Endothelial cell of umbilical vein (primary cell): ENCODE measurements at places on chromosomes 7 and 10. TPM values are rescaled to one million over a fixed set of nuclear protein-coding genes. Genes with fewer than 3 reads are reported as not detected.

DNA sequence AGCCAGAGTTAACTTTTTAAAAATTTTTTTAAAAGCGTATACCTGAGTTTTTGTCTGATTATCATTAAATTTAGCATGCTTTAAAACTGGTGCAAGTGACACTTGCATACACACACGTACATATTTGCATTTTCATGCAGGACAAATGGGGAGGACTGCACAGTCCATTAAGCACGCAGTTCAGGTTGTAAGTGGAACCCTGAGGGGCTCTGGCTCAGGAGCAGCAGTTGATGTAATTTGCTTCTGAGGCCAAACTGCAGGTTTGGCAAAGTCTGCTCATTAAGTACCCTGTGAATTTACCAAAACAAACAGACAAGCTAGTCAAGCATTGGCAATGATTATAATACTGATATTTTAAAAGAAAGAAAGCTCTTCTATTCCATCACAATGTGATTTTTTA lies 215.8 kb upstream of the PFKP start:
- no peak for DNase-seq

DNA sequence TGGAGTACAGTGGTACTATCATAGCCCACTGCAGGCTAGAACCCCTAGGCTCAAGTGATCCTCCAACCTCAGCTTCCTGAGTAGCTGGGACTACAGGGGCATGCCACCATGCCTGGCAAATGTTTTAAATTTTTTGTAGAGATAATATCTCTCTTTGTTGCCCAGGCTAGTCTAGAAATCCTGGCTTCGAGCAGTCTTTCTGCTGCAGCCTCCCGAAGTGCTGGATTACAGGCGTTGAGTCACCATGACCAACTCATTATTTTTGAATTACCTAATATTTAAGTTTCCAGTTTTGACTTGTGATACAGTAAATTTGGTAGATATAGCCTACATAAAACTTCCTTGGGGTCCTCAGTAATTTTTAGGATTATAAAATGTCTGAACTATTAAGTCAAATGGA lies 74.1 kb downstream of the RUNDC3B start:
- no peak for DNase-seq

DNA sequence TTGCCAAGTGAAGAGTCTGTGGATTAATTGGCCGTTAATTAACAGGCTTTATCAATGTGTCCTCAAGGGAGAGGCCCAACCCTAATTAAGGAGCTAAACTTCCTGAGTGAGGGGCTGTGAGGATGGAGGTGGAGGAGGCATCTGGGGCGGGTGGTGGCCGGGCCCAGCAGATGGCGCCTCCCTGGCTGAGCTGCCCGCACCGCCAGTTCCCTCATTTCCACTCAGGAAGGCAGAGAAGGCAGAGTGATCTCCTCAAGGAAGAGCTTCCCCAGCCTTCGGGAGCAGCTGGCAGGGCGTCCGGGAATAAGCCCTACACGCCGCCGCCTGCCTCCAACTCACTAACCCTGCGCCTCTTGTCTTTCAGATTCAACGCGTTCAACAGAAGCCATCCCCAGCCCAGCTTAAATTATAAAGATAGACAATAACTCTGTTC lies 112.2 kb downstream of the CYTH3 start:
- peak; percentile 66 for DNase-seq

DNA sequence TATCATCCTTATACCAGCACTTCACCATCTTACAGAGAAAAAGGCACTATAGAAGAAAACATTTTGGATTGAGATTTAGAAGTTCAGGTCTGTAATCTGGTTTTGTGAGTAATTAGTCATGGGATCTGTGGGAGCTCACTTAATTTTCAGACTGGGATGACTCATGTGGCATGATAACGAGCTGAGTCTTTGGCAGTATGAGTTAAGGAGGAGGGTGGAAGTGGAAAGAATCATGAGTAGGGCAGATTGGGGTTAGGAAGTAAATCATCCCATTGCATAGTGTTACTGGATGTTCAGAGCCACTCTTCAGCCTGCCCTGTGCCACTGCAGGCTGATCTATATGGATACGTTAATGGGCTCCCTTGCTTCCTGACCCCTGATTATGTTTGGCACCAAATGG lies 64.9 kb downstream of the ZNF92 start:
- DNase-seq = peak; percentile 75

GRCh38 chr7:46755120-46756034 lies 826.5 kb downstream of the TNS3 start:
- DNase-seq = peak; percentile 34

- peak; percentile 93 for DNase-seq
These were observed 3.4 kb downstream of the ENTPD1 start for GRCh38 chr10:95759233-95759826.

- no peak for DNase-seq
These were observed 173.8 kb downstream of the TMEM26 start for GRCh38 chr10:61279400-61279799.

DNA sequence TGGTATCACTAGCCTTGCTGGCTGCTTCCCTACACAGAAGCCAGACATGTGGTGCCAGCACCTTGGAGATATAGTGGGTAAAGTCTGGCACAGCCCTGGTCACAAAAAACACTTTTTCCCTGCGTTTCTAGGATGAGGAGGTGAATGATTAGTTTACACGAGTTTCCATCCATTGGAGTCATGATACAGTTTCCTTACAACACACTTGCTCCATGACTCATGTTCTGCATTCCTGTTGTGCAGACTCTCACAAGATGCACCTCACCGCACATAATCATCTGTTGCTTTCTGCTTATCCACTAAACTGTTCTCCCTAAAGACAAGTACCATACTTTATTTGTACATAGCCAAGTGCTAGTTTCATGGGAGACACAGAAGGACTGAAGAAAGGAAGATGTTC lies 747.1 kb upstream of the GALNT17 start:
- no peak for DNase-seq

- no peak for DNase-seq
These were observed 38.9 kb upstream of the SP8 start for GRCh38 chr7:20825555-20825954.

- no peak for DNase-seq
These were observed 83.2 kb downstream of the FRMD4A start for GRCh38 chr10:14247377-14248116.

- DNase-seq = no peak
These were observed 26.7 kb upstream of the GGCT start for GRCh38 chr7:30531286-30531685.

- DNase-seq = no peak
These were observed 93.1 kb upstream of the NAMPT start for GRCh38 chr7:106377847-106378361.

GRCh38 chr10:87585565-87586514 lies 73.8 kb upstream of the PAPSS2 start:
- DNase-seq = peak; percentile 64

- peak; percentile 76 for DNase-seq
These were observed at the start of gene SAMD9 for GRCh38 chr7:93117852-93118530. TSS of gene SAMD9 (minus strand) at chr7:93117979. CDS start at chr7:93106097, 11,882 bp downstream.

DNA sequence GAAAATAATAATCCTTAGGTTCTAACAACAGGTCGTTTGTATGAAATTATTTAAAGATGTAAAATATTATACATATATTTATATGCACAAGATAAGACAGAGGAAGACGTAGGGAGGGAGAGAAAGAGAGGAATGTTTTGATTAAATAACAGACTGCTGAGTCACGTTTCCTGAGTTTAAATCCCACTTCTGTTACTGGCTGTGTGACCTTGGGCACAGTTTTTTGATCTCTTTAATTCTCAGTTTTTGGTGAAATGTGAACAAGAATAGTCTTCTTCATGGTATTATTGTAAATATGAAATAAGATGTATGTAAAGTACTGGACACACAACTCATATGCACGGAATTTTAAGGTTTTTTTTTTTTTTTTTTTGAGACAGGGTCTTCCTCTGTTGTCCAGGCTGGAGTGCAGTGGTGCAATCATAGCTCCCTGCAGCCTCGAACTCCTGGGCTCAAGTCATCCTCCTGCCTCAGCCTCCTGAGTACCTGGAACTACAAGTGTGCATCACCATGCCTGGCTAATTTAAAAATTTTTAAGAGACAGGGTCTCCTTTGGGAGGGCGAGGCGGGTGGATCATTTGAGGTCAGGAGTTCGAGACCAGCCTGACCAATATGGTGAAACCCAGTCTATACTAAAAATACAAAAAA lies 42.6 kb downstream of the BAMBI start:
- peak; percentile 77 for DNase-seq

- no peak for DNase-seq
These were observed 87.5 kb downstream of the PLXNA4 start for GRCh38 chr7:132488634-132489302.

- no peak for DNase-seq
These were observed 31.2 kb upstream of the BMPER start for GRCh38 chr7:33873981-33874750.

- no peak for DNase-seq
These were observed 41.8 kb downstream of the TBATA start for GRCh38 chr10:70743430-70743788.

DNA sequence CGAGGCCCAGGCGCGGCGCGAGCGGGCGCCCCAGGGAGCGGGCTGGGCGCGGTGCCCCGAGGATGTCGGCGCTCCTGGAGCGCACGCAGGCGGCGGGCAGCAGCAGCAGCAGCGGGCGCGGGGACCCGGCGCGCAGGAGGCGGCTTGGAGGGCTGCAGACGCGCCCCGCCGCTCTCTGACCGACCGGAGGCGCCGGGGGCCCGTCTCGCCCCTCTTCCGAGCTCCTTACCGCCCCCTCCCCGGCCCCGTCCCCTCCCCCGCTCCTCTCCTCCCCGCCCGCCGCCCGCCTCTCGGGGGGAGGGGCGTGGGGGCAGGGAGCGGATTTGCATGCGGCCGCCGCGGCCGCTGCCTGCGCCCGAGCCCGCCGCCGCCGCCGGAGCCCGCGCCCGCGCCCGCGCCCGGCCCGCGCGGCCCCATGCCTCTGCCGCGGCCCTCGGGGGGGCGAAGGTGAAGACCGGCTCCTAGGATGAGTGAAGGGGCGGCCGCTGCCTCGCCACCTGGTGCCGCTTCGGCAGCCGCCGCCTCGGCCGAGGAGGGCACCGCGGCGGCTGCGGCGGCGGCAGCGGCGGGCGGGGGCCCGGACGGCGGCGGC lies at the start of gene NRG3:
Gene NRG3 (plus strand): TSS at position 320 of the 592 bp plus-strand sequence.
- DNase-seq = no peak

DNA sequence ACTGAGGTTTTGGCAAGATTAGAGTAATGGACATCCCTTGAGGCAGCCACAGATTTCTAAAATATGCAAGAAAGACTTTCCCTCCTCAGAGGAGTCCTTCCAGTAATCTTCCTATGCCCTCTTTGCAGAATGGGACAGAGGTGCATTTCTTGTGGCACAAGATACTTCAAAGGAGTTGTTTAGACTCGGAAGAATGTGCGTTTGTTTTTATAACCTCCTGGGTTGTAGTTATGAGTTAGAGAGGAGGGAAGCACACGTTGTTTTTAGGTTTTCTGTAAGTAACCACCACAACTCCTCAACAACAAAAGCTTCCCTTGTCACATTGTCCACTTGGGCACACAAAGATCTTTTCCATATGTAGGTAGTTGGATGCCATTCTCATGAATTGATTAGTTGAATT lies 78.1 kb upstream of the GLI3 start:
- no peak for DNase-seq

DNA sequence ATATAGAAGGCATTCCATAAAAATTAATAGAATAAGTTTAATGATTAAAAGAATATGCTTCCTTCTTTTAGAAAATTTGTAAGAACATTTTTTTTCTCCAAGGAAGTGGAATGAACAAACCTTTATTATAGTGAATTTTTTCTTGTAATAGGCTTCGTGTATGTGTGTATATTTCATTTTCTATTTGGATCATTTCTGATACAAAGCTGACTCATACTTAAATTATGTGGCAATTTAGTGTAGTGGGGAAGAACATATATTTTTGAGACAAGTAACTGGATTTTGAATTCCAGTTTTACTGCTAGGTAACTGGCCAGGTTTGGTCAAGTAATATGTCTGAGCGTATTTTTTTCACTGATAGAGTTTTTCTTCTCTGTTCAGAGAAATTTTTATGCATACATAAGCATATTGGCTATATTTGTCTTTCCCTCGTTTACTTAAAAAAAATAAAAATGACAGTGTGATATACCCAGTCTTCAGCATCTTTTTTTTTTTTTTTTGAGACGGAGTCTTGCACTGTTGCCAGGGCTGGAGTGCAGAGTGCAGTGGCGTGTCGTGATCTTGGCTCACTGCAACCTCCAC lies 50.8 kb downstream of the CDK13 start:
- DNase-seq = no peak

GRCh38 chr7:105841866-105842265 lies 34.5 kb downstream of the ATXN7L1 start:
- no peak for DNase-seq

GRCh38 chr7:2689951-2690705 lies 2.1 kb downstream of the AMZ1 start:
- no peak for DNase-seq

DNA sequence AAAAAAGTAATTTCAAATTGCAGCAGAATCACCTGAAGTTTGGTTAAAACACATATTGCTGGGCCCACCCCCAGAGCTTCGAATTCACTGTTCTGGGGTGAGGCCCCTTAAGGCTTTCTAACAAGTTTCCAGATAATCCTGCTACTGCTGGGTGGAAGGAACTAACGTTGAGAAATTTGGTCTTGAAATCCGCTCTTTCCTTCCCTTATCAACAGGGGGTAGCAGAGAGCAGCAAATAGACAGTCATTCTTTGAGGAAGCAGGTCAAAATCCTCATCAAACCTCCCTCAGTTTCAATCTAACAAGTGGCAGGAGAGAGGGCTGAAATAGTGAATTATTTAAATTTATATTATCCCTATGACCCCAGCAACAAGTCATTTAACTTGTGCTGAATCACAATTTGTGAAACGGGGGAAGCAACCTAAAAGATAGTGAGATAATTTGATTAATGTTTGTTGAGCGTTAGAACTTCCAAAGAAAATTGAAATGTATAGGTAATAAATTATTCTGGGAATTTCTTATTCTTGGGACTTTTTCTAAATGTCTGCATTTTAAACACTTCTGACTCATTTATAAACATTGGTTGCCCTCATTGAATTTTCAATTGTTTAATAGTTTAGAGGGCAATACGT lies 21.7 kb upstream of the MALSU1 start:
- peak; percentile 78 for DNase-seq

- DNase-seq = no peak
These were observed 254.0 kb downstream of the KLF6 start for GRCh38 chr10:3530783-3531645.

- DNase-seq = peak; percentile 32
These were observed 57.5 kb upstream of the CHCHD3 start for GRCh38 chr7:133139350-133139749.

GRCh38 chr10:100612601-100613595 lies 77.2 kb downstream of the HIF1AN start:
- no peak for DNase-seq

Gene IMMP2L
- polyA plus RNA-seq = 2.6 and 11.8 TPM in 2 replicates

Gene AQP1
- 10.5 and 11.7 TPM in 2 replicates for polyA plus RNA-seq

Gene AGAP6
- polyA plus RNA-seq = 12.7 and 15.8 TPM in 2 replicates

Gene SFTPD
- not detected in 2 replicates for polyA plus RNA-seq

Gene SVOPL
- polyA plus RNA-seq = not detected in 2 replicates

Gene TAS2R4
- polyA plus RNA-seq = 0.18 and 0.30 TPM in 2 replicates

Gene ARHGEF5
- 1.1 TPM in 2 replicates for polyA plus RNA-seq

Gene SYCE1
- not detected in 2 replicates for polyA plus RNA-seq
